ENCODE measurements at places on chromosomes 11 and 22. TPM values are rescaled to one million over a fixed set of nuclear protein-coding genes. Genes with fewer than 3 reads are reported as not detected.
A peak's percentile ranks its signal among the peaks of the same experiment; 100 is the strongest.

GRCh38 chr22:49976439-49977175 lies 16.0 kb downstream of the PIM3 start:
- peak; percentile 58 for DNase-seq

- no peak for DNase-seq
Observed at GRCh38 chr11:9887472-9887871, 223.6 kb downstream of the SWAP70 start.

DNA sequence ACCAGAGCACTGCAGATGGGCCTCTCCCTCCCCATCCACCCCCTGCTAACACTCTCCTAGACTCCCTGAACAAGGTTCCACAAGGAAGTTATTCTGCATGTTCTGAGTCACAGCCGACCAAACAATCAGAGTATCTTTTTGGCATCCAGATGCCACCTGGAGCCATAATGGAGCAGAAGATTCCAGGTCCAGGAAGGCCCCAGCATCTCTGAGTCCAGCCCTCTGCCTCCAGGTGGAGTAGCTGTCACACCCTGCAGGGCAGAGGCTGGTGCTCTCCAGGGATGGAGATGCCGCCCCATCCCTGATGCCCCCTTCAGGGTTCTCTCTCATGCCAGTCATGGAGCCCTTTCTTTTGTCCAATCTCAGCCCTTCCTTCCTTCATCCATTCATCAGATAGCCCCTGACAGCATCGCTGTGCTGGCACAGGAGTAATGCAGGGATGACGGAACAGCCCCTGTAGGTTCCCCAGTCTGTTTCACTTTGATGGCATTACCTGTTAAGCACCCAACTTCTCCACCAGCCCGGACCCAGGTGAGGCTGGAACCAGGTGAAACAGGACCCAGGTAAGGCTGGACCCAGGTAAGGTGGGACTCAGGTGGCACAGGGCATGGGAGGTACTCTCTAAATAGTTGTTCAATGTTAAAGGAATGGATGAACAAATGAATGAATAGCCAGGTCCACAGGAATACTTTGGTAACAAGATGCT lies 20.1 kb upstream of the TSKU start:
- no peak for DNase-seq

Gene CABP2
- total RNA-seq = not detected

DNA sequence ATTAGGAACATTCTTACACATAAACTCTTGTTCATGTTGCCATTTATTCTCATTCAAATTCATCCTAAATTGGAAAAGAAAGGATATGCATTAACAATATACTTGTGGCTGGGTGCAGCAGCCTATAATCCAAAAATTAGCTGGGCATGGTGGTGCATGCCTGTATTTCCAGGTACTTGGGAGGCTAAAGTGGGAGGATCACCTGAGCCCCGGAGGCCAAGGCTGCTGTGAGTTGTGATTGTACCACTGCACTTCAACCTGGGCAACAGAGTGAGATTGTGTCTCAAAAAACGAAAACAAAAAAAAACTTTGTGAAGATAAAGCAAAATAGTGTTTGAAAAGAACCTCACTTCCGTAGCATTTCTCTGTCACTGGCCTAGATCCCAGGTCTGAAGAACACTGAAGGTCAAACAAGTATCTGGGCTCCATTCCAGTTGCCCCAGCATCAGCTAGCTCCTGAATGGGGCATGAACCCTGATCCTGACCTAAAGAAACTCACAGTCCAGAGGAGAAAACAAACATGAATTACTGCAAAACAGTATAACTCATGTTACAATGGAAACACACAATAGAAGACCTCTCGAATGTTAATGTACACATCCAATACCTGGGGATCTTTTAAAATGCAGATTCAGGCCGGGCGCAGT lies 32.2 kb downstream of the TUG1 start:
- no peak for DNase-seq

Gene MIOX
- not detected for total RNA-seq

Gene SCN3B
- total RNA-seq = not detected

- DNase-seq = no peak
Observed at GRCh38 chr22:42752230-42752746, 31.6 kb upstream of the A4GALT start.

GRCh38 chr11:125114518-125114917 lies 3.1 kb upstream of the TMEM218 start:
- peak; percentile 19 for DNase-seq

GRCh38 chr22:19773470-19774040 lies 13.0 kb downstream of the TBX1 start:
- no peak for DNase-seq

Gene F2
- not detected for total RNA-seq

- peak; percentile 31 for DNase-seq
Observed at GRCh38 chr22:39664485-39665200, 94.1 kb downstream of the CACNA1I start.

GRCh38 chr11:123194337-123195187 lies 486 bp downstream of the CLMP start:
- DNase-seq = no peak

DNA sequence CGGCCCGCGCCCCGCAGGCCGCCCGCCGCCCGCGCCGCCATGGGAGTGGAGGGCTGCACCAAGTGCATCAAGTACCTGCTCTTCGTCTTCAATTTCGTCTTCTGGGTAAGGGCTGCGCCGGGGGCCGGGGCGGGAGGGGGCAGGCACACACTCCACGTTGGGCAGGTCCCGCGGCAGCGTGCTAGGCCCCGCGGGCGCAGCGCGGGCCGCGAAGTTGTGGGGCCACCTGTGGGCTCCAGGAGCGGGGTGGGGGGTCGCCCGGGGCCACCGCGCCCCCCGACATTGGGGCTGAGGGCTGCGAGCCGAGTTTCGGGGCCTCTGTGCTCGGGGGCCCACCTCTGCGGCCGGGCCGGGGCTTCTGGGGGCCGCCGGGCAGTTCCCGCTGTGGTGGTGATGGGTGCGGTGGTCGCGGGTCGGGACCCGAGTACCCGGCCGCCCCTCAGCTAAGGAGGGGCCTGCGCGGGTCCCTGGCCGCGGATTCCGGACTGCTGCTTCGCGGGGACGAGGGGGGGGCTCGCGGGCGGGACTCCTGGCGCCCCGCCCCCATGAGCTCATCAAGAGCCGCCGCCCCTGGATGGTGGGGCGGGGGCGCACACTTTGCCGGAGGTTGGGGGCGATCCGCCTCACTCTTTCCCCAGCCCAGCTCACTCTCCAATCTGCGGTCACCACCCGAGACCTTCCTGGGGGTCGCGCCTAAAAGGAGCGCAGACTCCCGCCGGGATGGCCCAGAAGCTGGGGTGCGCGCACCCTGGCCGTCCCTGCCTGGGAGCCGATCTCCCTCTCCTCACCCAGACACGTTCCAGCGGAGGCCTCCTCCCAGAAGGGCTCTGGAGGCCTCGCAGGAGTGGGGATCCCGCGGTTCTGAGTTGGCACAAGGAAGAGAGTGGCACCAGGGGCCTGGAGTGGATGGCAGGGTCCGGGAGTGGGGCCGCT lies 667 bp downstream of the CD81 start:
- peak; percentile 53 for DNase-seq

Gene CCDC87
- total RNA-seq = 0.35 TPM

- no peak for DNase-seq
Observed at GRCh38 chr22:20206709-20207215, 55.9 kb upstream of the CCDC188 start.

Gene HBB
- total RNA-seq = 2.7 TPM

GRCh38 chr11:99505316-99505715 lies 484.6 kb downstream of the CNTN5 start:
- no peak for DNase-seq

Gene OR6Q1
- not detected for total RNA-seq

Gene NAALAD2
- not detected for total RNA-seq

DNA sequence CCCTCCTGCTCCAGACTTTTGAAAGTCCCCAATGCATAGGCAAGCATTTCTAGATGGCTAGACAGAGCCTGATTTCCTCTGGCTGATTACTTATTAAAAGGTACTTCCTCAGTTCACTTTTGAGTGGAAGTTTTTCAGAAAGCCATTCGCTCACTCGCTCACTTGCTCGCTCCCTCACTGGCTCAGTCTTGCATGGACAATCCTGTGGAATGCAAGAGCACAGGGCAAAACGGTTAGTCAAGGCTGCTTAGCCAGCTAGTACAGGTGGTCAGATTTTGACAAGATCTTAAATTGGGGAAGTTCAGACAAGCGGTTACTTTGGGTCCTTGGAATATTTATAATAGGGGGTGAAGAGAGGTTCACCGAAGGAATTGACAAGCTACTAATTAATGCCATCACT lies 101.0 kb downstream of the ARL14EP start:
- no peak for DNase-seq

DNA sequence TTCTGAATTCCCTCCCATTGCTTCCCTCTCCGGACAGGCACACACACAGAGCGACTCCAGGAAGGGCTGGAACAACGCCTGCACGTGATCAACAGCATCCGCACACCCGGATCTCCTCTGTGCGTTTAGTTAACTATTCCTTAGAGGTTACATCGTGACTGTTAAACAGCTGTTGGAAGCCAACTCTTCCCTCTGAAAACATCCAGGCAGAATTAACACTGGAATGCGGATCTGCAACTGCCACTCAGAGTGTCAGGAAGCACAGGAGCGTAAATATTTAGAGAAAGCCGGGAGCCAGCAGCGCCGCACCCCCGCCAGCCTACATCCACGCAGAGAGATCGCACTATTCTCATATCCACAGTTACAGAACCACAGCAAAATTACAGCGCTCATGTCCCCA lies 46.2 kb downstream of the SHANK2 start:
- no peak for DNase-seq

DNA sequence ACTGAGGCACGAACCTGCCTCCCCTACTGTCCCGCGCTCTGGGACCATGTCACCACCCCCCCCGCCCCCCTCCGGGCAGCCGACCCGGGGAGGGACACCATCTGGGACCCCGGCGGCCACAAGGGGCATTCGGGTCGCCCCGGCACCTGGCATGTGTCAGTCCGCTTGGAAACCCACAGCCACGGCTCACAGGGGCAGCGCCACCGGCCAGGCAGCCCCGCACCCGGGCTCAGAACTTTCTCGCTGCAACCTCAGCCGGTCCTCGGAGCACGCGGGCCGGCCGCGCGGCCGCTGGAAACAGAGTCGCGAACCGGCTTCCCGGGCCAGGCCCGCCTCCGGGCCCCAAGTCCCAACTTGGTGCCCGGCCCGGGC lies 159.9 kb upstream of the GRK3 start:
- no peak for DNase-seq

DNA sequence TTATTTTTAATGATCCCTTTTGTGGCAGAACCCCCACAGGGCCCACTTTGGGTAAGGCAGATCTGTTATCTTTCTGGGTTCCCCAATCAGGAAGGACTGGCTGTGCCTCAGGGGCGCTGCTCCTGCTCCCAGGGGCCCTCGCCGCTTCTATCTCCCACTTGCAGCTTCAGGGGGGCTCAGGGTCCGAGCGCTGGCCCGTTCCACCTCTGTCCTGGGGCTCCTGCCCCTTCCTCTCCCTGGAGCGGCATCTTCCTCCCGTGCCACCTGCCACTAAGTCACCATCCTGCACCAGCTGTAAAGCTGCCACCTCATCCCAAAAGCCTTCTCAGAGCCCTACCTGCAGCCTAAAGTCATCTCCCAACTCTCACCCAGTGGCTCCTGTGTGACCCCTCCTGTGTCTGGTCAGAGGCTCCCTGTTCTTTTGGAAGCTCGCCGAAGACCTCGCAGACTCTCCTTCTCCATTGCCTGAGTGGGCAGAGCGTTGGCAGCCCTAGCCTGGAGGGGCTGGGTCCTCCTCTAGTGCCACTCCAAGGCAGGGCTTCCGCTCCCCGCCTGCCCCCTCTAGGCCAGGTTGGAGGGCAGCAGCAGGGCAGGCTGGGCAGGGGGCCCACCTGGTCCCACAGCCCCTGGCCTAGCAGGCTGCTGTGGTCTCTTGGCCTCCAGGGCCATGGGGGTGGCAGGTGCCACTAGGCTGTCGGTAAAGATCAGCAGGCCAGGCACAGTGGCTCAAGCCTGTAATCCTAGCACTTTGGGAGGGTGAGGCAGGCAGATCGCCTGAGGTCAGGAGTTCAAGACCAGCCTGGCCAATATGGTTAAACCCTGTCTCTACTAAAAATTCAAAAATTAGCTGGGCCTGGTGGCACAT lies 106.7 kb downstream of the MORC2 start:
- no peak for DNase-seq

DNA sequence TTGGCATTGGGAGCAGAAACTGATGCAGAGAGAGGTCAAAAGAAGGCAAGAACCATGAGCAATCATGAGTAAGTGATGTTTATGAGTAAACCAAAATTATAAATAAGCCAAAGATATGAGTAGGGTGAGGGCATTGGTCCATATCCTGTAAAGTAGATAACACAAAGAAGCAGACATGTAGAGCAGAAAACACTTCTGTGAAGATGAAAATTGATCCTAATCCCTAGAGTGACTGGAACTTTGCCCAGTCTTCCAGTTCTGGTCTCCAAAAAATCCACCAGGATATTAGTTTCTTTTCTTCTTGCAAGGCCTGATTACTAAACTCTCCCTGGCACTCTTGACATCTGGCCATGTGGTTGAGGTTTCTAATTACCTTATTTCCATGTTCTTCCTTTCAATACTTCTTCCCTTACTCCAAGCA lies 13.7 kb upstream of the DRD2 start:
- DNase-seq = no peak

DNA sequence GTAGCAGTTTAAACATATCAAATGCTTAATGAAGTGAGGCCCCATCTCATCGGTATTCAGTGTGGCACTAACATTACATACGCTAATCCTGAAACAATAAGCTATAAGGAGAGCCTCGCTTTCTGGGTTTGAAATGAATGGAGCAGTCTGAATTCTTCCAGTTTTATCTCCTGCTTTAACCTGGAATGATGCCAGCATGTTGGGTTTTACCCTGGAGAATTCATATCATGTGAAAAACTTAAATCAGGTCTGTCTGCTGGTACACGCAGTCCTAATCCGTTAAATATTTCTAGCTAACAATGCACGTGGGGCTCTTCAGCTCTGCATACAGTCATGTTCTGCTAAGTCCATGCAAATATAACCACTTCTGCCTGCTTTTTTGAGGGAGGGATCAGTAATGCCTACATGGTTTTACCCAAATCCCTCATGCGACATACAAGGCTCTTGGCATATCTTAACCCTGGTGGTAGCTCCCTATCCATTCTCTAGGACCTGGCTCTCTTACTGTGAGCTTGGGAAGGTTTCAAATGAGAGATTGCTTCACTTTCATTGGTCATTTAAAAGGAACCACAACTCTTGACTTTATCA lies 92.7 kb downstream of the COMMD9 start:
- DNase-seq = no peak

Gene RELT
- 117 TPM for total RNA-seq

Gene MS4A6A
- total RNA-seq = 1.3 TPM

DNA sequence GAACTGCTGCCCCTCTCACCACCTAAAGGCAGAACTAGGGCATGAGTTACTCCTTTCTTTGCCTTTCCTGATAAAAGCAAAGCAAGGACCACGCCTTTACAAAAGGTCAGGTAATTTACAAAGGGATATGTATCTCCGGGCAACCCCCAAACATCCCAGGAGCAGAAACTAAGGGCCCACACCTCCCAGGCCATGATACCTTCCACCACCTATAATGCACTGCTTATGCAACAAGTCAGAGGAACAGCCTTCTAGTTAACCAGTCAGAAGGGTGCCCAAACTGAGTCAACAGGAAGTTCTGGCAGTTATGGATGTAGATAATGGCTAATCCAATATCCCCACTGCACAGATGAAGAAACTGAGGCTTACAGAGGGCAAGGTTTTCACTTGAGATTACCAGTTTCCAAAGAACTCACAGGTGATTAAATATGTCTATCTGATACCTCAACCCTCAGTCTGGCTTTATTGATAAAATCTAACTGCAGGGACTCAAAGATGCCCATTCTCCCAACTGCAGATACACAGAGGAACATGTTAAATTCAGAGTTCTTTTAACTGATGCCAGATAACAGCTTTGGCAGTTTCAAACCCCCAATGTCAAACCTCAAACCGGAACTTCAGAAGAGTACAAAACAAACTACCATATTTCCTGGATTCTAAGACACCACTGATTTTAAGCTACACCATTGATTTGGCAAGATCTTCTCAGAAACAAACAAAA lies 16.8 kb upstream of the CASTOR1 start:
- no peak for DNase-seq
